ENCODE measurements at places on chromosomes 2 and 18.

GRCh38 chr2:30482011-30482410 lies 35.0 kb downstream of the LCLAT1 start:
- DNase-seq, result no peak

- no peak for DNase-seq
Observed at GRCh38 chr2:147033044-147033443, 811.8 kb upstream of the ACVR2A start.

- no peak for DNase-seq
Observed at GRCh38 chr18:27762054-27762453, 414.9 kb downstream of the CDH2 start.

DNA sequence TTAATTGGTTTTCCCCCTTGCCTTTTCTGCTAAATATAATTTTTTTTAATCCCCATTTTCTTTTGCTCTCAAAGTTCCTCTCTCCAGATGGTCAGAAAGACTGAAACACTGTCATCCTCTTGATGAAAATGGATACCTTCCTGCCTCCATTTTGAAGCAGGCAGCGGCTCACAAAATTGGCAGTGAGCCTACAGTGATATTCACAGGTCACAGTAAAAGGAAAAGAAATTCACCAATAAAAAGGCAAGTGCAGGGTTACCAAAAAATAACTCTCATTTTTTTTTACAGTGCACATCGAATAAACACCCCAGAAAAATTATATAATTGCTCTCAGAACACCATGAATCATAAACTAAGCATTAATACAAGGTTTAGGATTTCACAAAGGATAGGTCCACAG lies 307.5 kb downstream of the TCF4 start:
- no peak for DNase-seq

GRCh38 chr18:68456985-68457384 lies 257.9 kb downstream of the TMX3 start:
- no peak for DNase-seq

DNA sequence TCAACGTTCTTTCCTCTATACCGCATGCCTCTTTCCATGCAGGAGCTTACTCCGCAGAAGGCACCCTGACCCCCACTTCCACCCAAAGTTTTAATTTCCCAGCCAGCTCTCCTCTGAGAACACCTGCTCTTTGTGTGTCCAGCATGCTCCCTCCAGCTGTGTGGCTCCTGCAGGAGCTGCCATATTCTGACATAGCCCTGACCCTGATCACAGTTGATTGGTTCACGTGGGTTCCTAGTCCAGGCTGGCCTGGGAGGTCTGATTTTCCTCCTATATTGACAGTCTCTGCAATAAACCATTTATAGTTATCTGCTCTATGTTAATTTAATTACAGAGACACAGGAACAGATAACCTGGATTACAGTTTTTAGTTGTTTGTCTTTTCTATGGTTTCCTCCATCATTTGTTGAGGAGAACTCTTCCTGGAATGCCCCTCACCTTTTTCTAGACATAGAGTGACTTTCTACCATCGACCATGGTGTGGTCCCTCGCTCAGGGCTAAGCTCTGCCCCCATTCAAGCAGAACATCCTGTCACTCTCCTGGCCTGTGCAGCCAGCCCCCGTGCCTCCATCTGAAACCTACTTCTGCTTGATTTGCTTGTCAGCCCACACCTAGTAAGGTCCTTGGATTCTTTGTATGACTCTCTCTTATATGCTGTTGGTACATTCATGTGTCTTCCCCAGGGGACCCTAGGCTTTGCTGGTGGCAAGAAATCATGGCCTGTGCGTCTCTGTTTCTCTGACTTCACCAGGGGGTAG lies 231.5 kb downstream of the LPIN1 start:
- DNase-seq, result no peak

- DNase-seq, result no peak
Observed at GRCh38 chr2:77807531-77808215, 285.5 kb upstream of the LRRTM4 start.

DNA sequence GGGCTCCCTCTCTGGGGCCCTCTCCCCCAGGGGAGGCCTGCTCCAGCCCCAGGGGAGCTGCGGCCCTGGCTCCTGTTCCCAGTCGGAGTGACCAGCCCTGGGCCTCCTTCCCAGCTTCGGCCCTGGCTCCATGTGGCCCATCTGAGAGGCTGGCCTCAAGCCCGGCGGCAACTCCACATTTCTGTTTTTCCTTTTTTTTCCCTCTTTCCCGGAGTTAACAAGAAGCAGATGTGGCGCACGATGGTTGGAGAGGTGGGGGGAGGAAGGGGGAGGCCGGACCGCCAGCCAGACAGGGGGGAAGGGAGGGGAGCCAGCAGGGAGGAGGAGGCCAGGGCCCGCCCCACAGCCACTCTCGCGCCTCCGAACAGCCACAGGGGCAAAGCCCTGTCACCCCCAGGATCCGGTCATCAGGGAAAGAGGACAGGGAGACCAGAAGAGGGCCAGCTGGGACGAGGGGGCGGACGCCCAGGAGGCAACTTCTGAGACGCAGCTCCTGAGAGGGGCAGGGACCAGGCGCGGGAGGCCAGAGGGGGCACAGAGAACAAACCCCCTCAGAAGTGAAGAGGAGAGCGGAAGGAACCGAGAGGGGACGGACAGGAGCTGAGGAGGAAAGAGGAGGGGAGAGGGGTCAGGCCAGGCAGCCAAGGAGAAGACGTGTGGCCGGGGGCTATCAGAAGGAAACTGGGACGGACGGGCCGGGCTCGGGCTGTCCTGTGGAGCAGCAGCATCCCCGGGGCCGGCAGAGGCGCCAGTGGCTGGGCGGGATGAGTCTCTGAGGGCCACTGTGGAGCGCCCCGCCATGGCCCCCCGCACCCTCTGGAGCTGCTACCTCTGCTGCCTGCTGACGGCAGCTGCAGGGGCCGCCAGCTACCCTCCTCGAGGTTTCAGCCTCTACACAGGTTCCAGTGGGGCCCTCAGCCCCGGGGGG lies at the start of gene EMILIN1:
TSS of gene EMILIN1 (plus strand) at position 349 of the 928 bp plus-strand sequence. CDS start at position 800, 451 bp downstream.
- peak; percentile 78 for DNase-seq

DNA sequence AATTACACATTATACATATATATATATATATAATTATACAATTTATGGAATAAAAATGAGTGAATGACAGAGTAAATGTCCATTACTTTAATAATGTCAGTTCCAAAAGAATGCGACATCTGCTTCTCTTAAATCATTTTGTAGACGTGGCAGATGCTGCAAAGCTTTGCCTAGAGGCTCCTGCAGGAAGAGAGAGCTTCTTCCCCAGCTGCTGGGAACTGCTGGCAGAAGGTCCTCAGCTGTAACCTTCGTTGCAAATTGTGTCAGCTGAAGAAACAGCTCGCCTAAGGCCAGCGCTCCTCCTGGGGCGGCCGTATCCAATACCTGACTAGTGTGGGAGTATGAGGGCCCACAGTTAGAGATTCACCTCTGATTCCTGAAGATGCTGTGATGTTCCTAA lies 9.6 kb upstream of the THNSL2 start:
- no peak for DNase-seq

DNA sequence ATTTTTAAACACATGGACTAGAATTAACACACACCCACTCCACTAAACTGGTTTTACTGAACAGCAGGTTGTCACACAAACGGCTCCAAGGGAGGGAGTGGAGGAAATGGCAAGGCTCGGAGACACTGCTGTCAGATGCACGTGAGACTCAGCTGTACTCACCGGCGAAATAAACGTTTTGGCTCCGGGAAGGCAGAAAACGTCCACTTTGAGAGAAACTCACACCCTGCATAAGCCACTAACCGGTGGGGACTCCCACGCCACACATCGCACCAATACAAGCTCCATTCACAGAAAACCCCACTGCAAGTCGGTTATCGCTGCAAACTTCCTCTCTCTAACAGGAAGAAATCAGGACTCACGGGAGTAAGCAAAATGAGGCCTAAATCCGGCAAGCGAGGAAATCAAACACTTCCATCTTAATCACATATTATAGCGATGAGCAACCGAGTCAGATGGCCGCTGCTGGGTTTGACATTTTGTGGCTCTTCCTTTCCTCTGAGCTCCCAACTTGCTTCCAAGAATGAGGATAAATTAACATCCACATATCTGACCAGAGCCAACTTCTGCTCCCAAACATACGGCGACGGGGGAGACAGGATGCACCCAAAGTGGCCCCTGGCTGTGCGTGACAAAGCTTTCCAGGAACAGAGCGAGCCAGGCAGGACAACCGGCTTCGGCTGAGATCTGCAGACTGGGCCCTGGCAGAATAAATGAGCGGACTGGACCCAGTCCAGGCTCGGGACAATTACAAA lies 63.5 kb downstream of the HDAC4 start:
- no peak for DNase-seq

GRCh38 chr18:27735117-27735516 lies 441.8 kb downstream of the CDH2 start:
- DNase-seq, result no peak

- no peak for DNase-seq
Observed at GRCh38 chr2:145861940-145862339, 1342.0 kb upstream of the ZEB2 start.

DNA sequence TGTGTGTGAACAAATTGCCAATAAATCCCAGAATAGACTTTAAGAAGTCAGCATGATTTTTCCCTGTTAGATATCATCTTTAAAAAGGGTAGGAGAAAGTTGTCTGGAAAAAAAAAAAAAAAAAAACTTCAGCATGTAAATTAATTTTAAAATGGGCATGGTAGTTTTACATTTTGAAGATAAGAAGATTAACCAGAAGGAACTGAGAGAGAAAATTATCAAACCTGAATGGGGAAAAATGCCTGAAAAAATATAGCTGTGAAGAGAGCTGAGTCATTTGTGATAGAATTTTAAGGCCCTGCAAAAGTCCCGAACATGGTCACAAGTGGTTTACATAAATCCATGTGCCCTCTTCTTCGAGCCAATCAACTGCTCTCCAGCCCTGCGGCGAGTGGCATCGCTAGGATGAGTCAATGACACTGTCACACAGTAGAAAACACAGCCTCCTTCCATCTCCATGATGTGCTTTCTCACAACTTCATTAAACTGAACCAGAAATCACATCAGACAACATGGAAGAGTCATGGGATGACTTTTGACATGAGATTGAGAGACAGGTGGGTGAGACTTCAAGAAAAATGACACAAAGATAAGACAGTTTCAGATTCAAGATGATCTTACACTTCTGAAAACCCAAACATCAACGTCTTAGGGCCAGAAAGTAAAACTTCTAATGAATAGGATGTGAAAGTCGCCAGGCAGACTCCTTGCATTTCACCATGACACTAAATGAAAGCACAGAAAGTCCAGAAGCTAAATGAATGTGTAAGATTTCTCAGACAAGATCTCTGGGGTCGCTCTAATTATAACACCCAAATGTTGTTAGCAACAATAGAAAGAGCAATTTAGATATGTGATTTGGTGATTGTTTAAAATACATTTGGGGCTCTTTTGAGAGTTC lies 273.0 kb upstream of the ID2 start:
- no peak for DNase-seq

GRCh38 chr18:35982409-35983114 lies 10.1 kb downstream of the RMP24 start:
- DNase-seq, result no peak

DNA sequence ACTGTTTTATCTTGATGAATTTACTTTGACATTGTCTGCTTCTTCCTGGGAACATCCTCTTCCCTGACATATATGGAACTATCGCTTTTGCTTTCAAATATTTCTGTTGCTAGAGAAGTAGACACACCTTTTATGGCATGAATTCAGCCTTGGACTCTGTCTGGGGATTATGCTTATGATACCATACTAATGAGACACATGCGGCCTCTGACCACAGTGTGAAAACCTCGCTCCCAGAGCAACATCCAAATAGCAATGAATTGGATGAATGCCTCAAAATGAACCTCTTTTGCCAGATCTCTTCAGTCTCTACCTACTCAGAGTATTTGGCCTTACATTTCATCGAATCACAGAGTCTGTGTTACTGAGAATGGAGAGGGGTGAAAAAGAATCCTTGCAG lies 70.9 kb downstream of the PIEZO2 start:
- no peak for DNase-seq

DNA sequence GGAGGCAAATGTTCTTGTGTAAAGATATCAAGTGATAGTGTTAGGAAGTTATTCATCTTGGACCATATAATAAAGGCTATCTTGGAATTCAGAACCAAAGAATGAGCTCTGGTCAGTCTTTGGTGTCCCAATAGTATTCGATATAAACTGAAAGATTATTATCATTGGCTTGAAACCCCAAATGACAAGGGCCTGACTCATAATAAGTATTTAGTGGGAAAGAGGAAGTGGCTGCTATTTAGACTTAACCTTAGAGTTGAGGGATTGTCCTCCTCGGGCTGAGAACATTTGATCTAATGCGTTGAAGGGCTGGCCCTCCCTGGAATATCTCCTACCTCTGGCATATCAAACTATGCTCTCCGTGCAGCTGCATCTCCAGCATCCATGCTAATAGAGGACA lies 67.5 kb downstream of the CDH20 start:
- no peak for DNase-seq

GRCh38 chr2:174122185-174122584 lies 126.1 kb downstream of the OLA1 start:
- no peak for DNase-seq

GRCh38 chr18:54206447-54206846 lies 18.0 kb downstream of the MBD2 start:
- no peak for DNase-seq

- no peak for DNase-seq
Observed at GRCh38 chr2:129708221-129708967, 271.1 kb upstream of the RAB6C start.

DNA sequence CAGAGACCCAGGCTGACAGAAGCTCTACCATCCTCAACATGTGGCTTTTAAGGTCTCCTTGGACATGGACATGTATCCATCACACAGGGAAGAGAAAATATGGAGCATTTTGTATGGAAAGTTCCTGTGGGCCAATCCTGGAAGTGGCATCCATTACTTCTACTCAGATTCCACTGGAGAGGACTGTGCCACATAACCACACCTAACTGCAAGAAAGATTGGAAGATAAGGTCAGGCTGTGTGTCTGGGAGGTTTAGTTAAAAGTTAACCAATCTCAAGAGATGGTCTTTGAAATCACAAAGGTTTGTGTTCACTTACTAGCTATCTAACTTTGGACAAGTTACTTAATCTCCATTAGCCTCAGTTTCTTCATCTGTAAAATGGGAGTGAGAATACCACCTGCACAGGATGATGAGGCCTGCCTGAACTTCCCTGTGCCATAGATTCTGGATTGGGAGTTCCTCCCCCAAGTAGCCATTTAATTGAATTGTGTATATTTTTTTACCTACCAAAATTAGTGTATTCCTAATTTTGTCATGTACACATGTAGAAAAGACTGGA lies 3.9 kb upstream of the ABCB11 start:
- DNase-seq, result no peak

- DNase-seq, result no peak
Observed at GRCh38 chr2:126893606-126894005, 5.1 kb upstream of the TEX51 start.

- no peak for DNase-seq
Observed at GRCh38 chr2:9260464-9260918, 53.9 kb downstream of the ASAP2 start.

DNA sequence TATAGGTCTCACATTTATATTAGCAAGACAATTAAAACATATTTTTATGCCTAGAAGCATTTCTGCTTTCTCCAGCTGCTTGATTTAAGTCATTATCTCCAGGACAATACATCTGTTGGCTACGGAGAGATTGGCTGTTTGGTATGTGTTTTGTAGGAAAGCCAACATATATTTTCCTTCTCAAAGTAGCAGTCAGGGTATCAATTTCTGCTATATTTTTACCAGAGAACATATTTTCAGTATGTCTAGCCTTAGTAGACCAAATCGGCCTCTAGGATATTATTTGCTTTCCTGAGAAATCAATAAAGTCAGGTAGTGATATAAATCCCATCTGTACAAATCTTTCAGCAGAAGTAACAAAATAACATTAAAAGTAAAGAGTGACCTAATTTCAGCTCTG lies 150.0 kb upstream of the COL3A1 start:
- no peak for DNase-seq

GRCh38 chr2:150644298-150645067 lies 157.0 kb upstream of the RND3 start:
- DNase-seq, result no peak

Data from right kidney (tissue), 9 donors.